NCI-H187 treated with DMSO at 0.1 percent for 48 hours (cell line): ENCODE measurements at places on chromosomes 4 and X.
A peak's percentile ranks its signal among the peaks of the same experiment; 100 is the strongest.

DNA sequence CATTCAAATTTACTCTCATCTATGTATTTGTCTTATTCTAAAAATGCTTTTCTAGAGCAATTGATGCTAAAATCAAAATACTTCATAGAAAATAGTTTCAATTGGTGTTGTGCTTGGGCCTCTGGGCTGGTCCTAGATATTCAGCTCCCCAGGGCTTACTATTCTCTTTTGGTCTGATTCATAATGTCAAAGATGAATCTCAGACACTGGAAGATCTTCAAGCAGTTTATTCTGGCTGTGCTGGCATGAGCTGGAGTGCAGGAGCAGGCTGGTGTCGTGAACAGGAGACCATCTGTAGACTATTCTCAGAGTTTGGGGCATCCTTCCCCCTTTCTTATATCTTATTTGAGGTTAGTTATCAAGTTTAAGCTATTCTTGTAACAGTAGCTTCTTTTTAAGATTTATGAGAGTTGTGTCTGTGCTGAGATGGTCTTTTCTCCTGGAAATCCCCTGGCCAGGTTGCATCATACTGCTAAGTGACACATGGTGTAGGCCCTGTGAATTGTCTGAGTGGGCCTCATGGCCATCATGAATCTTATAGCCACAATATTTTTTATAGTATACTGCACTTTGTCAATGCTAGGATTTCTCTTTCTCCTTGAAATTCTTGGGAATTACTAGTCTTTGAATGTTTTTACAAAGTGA lies 1624.0 kb upstream of the IGFBP7 start:
- DNase-seq: no peak

- DNase-seq: no peak
Measured at GRCh38 chr4:85873566-85873965, 398.6 kb downstream of the ARHGAP24 start.

DNA sequence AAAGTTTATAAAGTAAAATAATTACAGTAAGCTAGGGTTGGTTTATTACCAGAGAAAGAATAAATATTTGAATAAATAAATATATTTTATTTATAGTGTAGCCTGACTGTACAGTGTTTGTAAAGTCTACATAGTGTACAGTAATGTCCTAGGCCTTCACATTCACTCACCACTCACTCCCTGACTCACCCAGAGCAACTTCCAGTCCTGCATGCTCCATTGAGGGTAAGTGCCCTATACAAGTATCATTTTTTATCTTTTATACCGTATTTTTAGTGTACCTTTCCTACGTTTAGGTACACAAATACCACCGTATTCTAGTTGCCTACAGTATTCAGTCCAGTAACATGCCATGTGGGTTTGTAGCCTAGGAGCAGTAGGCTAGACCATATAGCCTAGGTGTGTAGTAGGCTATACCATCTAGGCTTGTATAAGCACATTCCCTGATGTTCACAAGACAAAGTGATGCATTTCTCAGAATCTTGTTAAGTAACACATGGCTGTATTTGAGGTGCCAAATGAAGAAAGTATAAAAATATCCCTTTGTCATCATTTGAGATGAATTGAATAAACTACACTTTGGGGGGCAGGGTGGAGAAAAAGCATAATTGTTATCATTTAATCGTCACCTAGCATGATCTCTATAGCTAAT lies 14.7 kb upstream of the KLHL8 start:
- DNase-seq: no peak

- DNase-seq: no peak
Measured at GRCh38 chrX:120238933-120239332, 11.7 kb upstream of the ZBTB33 start.

DNA sequence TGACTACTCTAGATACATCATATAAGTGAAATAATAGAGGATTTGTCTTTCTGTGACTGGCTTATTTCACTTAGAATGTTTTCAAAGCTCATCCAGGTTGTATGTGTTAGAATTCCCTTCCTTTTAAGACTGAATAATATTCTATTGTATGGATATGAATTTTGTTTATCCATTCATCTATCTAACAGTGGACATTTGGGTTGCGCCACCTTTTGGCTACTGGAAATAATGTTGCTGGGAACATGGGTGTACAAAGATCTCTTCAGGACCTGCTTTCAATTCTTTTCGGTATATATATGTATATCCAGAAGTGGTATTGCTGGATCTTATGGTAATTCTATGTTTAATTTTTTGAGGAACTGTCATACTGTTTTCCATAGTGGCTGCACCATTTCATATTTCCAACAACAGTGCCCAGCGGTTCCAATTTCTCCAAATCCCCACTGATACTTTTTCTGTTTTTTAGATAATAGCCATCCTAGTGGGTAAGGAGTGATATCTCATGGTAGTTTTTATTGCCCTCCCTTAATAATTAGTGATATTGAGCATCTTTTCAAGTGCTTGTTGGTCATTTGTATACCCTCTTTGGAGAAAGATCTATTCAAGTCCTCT lies 3.4 kb upstream of the SCD5 start:
- no peak for DNase-seq

- no peak for DNase-seq
Measured at GRCh38 chr4:112523008-112523721, 7.2 kb upstream of the NEUROG2 start.

- DNase-seq: no peak
Measured at GRCh38 chrX:39854772-39855747, 242.7 kb downstream of the BCOR start.

GRCh38 chrX:119273420-119274192 lies 37.5 kb downstream of the PGRMC1 start:
- DNase-seq: no peak

- DNase-seq: no peak
Measured at GRCh38 chr4:105415281-105415744, 58.5 kb downstream of the PPA2 start.

- no peak for DNase-seq
Measured at GRCh38 chrX:50100188-50100587, 100.6 kb downstream of the AKAP4 start.

- no peak for DNase-seq
Measured at GRCh38 chr4:56092540-56092939, 143.8 kb downstream of the CEP135 start.

DNA sequence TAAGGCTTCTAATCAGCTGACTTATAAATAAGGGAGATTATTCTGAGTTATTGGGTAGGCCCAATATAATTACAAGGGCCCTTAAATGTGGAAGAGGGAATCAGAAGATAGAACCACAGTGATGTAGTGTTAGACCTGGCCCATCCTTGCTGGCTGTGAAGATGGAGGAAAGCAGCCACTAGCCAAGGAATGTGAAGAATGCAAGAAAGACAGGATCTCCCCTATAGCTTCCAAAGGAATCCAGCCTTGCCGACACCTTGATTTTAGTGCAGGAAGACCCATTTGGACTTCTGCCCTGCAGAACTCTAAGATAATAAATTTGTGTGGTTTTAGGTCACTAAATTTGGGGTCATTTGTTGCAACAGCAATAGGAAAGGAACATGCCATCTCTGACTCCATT lies 150.6 kb downstream of the SPATA18 start:
- DNase-seq: no peak

GRCh38 chrX:150696866-150697265 lies 3.7 kb downstream of the MTMR1 start:
- no peak for DNase-seq

DNA sequence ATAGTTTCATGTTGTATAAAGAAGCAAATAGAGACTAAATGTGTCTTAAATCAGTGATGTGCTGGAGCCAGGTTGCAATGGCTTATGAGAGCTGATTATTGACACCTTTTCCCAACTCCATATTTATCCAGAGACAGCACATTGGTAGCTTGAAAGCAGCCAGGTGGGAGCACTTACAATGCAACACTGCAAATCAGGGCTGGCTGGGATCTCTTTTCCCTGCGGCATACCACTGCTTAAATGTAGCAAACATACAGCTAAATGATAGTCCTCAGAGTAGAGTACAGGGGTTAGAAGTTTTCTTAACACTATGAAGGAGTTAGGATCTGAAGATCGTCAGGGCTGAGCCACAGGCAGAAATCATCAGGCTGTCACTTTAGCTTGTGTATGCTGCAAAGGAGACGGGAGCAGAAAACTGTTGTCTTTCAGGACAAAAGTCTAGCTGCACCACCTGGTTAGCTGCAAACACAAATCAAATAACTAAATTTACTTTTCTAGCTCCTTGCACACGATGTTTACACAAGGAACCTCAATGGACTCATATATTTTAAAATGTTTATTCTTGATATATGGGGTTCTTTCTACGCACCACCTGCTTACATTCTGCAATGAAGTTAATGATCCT lies 527.3 kb downstream of the TLL1 start:
- DNase-seq: no peak

GRCh38 chrX:66142351-66142750 lies 21.7 kb upstream of the HEPH start:
- DNase-seq: no peak

DNA sequence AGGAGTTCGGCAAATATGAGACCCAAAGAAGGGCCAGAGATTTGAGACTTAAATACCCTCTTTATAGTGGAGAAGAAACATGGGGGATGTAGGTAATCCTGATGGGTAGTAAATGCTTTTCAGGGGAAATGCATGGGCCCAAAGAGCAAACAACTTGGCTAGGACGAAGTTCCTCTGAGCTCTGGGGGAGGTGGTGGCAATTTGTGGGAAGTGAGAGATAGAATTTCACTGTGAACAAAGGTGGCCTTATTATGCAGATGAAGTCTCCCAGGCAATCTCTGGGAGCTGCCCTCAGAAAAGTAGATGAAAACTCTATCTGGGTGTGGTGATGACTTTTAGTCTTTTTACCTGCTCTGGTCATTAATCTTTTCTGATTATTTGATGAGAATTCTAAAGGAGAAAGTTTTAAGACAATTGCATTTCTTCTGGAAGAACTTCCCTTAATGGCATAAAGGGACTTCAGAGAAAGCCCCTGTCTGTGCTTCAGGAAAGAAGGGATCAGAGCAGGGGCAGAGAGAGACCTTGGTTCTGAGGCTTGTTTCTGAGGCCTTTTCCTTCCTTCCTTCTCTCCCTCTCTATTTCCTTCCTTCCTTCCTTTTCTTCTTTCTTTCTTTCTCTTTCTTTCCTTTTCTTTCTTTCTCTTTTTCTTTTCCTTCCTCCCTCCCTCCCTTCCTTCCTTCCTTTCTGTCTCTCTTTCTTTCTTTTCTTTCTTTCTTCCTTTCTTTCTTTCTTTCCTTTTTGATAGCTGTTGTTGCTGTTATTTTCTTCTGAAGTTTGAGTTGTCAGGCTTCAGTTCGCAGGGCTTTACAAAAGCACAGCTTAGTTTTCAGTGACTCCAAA lies 37.5 kb upstream of the MAOA start:
- no peak for DNase-seq

GRCh38 chr4:20305976-20306375 lies 54.3 kb downstream of the SLIT2 start:
- peak; percentile 30 for DNase-seq

DNA sequence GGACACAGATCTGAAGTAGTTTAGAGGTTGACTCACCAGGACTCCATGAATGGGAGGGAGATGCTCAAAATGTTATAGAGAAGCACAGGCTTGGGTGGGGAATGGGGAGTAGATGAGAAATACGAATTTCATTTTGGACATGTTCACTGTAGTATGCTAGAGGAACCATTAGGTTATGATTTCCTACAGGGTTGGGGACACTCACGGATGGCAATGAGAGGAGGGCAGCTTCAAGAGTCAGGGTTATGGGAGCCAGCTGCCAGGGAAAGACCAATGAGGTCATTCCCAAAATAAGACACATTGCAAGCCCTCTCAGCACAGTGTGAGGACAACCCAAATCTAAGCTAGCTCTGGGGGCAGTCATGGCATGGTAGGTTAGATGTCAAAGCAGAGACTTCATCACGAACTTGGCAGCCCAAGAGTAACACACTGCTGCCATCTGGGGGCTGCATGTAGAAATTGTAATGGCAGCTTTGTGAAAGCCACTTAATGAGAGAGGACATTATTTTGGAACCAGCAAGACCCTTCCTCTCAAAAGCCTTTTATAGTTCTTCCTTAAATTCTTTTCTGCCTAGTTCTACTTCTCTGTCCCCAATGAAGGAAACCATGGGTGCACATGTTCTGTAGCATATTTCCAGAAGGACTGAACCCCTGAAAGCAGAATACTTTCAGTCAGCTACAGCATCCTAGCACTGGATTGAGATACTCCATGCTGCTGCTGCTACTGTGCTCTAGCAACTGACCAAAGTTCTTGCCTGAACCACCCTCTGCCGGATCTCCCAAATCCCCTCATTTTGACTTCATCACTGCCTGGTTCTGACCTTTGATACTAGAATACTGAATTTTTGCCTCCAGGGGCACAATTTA lies 16.2 kb upstream of the ZCCHC12 start:
- DNase-seq: no peak

DNA sequence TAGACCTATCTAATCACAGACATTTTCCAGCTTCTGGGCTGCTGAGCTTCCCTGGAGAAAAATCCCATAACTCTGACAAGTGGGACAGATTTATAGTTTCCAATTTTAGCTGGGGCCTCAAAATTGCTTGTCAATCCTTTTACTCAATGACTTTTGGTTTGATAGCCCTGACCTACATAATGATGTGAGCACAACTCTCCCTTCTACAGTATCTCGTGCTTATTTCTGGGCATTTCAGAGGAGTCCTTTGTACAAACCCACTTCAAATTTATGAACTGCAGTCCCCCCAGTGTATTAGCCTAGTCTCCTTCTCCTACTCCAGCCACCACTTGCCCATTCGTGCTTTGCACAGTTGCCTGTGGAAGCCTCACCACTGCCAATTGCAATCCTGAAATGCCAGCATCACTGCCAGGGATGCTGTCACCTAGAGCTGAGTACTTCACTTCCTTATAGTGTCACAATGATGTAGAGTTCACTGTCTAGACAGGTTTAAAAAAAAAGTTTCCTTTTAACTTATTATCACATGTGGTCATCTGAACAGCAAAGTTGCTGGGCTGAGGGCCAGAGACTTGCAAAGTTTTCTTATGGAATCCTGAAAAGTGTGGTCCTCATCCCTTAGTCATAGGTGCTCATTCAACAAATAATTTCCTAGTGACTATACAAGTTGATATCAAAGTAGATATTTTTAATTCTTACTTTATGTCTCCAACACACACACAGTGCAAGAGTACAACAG lies 21.2 kb downstream of the TRAM1L1 start:
- DNase-seq: no peak

- no peak for DNase-seq
Measured at GRCh38 chr4:24598025-24598424, 13.7 kb upstream of the DHX15 start.

GRCh38 chr4:42397635-42398170 lies 415 bp downstream of the SHISA3 start:
- DNase-seq: no peak

DNA sequence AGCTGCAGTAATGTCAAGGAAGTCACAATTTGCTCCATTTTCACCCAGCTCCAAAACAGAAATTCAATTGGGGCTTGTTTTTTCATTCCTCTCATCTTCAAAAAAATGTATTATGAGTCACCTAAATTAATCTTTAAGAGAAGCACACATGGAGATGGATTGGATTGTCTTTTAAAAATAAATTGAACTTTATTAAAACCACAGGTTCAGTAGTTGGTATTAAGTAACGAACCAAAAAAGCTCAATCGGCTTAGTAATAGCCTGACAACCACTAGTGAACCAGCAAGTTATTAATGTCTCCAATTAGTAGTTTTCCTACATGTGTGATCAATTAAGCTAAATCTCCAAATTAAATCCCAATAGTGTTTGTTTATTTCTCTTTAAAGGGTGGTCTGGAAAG lies 283.5 kb upstream of the GIMD1 start:
- no peak for DNase-seq
